ENCODE measurements at places on chromosomes 3 and 15. TPM values are rescaled to one million over a fixed set of nuclear protein-coding genes. Genes with fewer than 3 reads are reported as not detected.

GRCh38 chr3:121735047-121735696, 14.4 kb downstream of the GOLGB1 start:
- no peak for DNase-seq

DNA sequence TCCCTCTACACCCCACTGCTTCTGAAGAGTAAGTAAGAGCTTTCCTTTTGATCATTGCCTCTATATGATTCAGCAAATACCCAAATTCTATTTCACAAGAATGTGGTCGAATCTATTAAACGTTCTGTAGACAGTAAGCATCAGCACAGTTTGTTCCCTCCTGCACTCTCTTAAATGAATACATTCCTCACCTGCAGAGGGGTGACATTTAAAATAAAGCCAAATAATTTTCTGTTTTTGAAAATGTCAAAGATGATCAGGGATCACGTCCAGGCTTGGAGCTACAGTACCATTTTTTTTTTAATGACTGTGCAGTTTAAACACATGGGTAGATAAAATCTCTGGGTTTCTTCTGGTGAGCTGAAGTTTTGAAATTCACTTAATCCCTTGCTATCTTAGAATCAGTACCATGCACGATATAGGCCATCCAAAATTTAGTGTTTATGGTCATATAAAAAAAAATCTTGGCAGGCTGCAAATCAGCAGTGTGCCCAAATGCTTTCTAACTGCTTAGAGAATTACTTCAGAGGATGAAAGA, 12.8 kb downstream of the PYDC2 start:
- DNase-seq = no peak

DNA sequence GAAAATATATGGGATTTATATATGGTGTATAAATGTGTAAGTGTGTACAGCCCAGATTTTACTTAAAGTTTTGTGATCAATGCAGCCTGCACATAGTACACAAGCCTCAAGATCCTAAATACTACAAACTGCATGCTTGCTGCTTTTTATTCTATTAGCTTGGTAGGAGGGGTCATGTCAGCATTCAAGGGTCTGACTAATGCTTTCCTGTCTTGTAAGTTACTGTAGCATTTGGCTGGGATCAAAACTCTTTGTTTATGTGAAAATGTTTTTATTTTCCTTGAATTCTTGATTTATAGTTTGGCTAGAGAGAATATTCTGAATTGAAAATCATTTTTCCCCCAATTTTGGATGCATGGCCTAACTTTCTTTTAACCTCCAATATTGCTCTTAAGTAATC, 370.9 kb downstream of the NSUN3 start:
- DNase-seq = no peak

DNA sequence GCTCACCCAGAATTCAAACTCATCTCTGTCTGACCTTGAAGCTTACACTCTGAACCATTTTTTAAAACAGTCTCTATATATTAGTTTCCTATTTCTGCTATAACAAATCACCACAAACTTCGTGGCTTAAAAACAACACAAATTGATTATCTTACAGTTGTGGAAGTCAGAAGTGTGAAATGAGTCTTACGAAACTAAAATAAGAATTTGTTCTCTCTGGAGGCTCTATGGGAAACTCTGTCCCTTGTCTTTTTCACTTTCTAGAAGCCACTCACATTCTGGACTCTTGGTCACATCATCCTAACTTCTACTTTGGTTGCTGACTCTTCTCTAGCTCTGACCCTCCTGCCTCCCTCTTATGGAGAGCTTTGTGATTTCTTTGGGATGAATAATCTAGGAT, 429.3 kb upstream of the THBS1 start:
- no peak for DNase-seq

PRSS50 gene
- polyA plus RNA-seq = 3.1 TPM

All from large intestine (tissue), 12 donors.